Fibroblast of lung (primary cell): ENCODE measurements at places on chromosomes 2 and 18. TPM values are rescaled to one million over a fixed set of nuclear protein-coding genes. Genes with fewer than 3 reads are reported as not detected.

CHRND gene
- total RNA-seq = not detected in 2 replicates

GNLY gene
- under 0.01 TPM in 1 of 2 replicates, not detected in the other for total RNA-seq

GRCh38 chr2:195560209-195560895 is 96.7 kb upstream of the SLC39A10 start:
- peak overlapping the region; percentile 90 for H3K27ac ChIP-seq
- H3K4me1 ChIP-seq = peaks cover 16% of the 10 kb centered on the region
- H3K36me3 ChIP-seq = no peaks in the 10 kb centered on the region

GRCh38 chr2:138219961-138220360 is 255.7 kb downstream of the HNMT start:
- H3K36me3 ChIP-seq = no peaks in the 10 kb centered on the region
- no peak overlapping the region for H3K27ac ChIP-seq
- H3K4me3 ChIP-seq = no peak overlapping the region
- no peak for DNase-seq

DNA sequence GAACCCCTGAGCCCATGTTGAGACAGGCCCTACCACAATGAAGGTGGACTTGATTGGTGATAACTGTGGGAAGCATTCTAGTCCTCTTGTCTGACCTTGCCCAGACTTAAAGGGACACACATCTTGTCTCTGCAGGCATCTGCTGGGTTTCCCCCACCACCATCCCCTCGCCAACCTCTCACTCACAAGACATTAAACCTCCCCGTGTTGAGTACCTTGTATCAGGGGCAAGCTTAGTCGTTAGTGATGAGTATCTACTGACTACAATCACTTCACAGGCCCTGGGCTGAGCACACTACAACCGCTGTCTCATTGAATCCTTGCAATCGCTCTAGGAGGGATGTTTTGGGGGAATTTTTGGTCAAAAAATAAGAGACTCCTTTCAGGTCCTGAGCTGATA is 86.0 kb downstream of the ICOS start:
- no peak overlapping the region for H3K27ac ChIP-seq
- no peaks in the 10 kb centered on the region for H3K4me1 ChIP-seq
- DNase-seq = no peak
- H3K36me3 ChIP-seq = no peaks in the 10 kb centered on the region
